ENCODE measurements at places on chromosomes 3 and 15.

- no peak for DNase-seq
Observed at GRCh38 chr3:21049334-21050062, 701.5 kb downstream of the ZNF385D start.

DNA sequence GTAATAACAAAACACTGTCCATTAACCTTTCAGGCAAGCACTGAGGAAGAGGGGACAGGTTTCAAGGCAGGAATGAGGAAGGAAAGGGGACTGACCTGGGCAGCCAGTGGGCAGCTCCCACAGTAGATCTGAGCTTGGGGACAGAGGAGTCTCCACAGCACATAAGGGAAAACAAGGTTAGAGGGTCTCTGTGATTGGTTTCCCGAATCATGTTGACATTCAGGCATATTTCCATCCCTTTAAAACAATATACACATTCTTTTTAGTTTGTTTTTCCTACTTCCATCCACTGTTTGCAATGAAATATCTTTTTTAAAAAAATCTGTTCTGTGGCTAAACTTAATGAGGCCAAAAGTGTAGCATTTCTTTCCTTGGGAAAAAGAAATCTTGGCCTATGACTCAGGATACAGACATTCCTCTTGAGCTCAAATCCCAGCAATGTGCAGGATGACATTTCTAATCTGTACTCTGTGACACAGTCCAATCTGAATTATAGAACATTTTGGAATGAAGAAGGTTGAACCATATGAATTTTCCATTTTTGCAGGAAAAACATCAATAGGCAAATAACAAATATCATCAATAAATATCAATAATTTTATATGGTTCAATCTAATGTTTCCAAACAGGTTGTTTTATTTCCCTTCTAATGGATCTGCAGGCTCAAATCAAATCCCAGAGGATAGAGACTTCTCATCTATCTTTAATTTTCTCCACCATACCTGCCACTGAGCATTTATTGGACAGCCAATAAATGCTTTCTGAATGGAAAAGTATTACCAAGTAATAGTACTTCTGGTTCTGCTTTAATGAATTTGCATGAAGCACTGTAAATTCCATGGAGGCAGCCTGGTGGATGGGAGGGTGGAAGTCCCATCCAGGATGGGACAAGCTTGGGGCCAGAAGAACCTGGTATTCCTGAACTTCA lies 54.1 kb downstream of the ITGB5 start:
- no peak for DNase-seq

DNA sequence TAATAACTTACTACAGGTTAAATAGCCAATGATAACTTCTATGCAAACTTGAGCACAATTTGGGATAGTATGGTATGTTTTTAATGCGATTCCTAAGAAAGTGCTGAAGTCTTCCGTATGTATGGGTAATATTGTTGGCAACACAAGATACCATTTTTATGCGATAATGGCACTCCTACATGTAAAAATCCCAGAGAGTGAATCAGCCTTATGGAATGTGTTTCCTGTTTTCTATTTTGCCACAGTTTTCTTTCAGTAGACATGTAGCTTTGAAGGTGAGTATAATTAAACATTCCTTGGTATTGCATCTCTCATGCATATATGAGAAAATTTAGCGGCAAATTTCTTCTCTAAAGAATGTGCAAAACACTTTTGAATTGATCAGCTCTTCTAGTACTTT lies 396.8 kb upstream of the AZI2 start:
- DNase-seq: no peak

DNA sequence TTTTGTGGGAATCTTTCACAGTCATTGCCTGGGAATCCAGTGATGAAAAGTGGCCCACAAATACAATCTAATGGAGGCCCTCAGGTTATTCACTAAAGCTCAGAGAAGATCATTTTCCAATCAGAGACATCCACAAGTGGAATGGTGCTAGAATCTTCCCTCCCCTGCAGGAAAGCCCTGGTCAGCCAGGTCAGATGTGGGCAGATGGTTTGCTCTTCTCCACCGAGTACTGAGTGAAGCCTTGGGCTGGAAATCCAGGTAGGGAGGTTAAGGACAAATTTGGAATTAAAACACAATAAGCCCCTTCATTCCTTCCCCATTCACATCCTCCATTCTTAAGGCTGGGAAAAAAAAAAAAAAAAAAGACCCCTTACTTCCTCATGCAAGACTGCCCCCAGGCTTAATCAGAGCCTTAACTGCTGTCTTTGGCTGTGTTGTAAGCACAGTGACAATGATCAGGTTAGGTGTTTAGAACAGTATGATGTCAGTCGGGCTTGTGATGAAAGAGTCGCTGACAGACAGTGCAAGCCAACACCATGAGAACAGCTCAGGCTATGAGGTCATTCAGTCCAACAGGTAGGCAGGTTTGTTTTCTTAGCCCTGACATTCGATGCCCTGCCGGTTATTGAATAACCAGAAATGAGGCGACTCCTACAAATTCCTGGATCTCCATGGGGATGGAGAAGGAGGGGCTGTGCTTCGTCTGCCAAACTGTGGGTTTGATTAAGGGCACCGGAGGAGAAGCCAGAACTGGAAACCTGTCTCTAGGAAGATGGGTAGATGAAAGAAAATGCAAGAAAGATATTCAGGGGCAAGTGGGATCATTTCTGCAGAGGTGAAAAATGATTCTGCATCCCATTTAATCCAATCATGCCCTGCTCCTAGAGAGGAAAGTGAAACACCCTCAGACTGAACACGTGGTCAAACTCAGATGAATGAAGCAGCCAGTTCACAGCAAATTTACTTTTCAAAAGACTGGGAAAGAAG lies 23.5 kb upstream of the HES1 start:
- DNase-seq: no peak

DNA sequence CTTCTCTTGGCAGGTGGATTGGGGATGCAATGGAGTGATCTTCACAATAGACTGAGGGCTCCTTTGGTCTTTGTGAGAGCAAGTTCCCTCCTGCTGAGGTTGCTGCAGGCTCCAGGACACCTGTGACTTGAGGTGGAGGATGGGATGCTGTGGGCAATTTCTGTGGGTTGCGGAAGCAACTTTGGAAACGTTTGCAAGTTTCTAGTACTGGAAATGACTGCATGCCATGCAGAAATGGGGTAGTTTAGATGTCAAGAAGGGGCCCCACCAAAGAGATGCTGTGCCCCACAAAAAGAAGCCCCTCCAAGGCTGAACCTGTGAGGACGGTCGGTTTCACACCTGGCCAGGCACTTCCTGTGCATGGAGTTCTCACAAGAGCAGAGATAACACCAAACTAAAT lies 80.4 kb upstream of the XCR1 start:
- no peak for DNase-seq

GRCh38 chr3:149542375-149543312 lies 68.1 kb downstream of the TM4SF4 start:
- no peak for DNase-seq

GRCh38 chr15:81302701-81303109 lies 21.2 kb downstream of the STARD5 start:
- DNase-seq: no peak

- no peak for DNase-seq
Observed at GRCh38 chr3:124558991-124559845, 171.0 kb upstream of the UMPS start.

DNA sequence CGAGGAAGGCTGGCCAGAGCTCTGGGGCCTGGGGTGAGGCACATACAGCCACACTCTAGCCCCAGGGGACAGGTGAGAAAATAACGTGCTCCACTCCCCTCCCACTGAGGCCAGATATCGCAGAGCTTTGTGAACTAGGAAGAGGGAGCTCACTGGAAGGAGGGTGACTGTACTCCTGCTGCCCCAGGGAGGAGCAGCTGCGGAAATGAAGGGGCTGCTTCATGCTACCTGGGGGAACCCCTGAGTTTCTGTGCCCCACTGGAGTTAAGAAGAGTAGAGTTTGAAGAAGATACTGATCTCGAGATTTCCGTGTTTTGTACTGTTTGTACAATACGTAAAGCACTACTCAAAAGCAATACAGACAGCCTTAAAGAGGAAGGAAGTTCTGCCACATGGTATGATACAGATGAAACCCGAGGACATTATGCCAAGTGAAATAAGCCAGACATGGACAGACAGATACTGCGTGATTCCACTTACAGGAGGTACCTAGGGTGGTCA lies 44.6 kb downstream of the CMTM6 start:
- DNase-seq: peak; percentile 54

GRCh38 chr3:186933816-186934215 lies 3.5 kb downstream of the ST6GAL1 start:
- no peak for DNase-seq

DNA sequence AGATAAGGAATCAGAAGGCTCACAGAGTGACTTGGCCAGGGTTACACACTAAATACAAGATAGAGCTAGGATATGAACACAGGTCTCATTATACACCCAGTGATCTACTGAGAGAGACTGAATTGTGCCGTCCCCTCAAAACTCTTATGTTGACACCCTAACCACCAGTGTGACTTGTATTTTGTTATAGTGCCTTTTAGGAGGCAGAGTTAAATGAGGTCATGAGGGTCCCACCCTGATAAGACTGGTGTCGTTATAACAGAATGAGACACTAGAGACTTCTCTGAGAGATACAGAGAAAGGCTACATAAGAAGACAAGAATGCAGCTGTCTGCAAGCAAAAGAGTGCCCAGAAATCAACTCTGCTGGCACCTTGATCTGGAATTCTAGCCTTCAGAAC lies 12.6 kb downstream of the KPNA1 start:
- no peak for DNase-seq

- DNase-seq: no peak
Observed at GRCh38 chr15:91784973-91785709, 68.4 kb upstream of the SLCO3A1 start.

GRCh38 chr3:150142936-150143335 lies 172.2 kb upstream of the PFN2 start:
- no peak for DNase-seq

DNA sequence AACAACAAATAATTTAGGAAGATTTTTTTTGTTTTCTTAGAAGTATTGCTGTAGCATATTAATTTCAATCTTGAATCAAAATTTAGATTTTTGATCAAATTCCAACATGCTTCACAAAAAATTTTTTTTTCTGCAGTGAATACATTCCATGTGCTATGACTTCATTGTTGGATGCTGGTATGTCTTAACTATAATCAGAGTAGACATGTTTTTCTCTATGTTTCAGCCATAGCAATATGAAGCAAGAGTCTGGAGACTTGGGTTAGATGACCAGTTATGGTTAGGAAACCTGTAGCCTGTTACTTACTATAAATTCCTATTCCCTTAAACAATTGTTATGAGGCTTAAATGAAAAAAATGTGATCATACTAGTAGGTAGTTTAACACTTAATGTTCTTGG lies 176.1 kb upstream of the CHL1 start:
- no peak for DNase-seq

DNA sequence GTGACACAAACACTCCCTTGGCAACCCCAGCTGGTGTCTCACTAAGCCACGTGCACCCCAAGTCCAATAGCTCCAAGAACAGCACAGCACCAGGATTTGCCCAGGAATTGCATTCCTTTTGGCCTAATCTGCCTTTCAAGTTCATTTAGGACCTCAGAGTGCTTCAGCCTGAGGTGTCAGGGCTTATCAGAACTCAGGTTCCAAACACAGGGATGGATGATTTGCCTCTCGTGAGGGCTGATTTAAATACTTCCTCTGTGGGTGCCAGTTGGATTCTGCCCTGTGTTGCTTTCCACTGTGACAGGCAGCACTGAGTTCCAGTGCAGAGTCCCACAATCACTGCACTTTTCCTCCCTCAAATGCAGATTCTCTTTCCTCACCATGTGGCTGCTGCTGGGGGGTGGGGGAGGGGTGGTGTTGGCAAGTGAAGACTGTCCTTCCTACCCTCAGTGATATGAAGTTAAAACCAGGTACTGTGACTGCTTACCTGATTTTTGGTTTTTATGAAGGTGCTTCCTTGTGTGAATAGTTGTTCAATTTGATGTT lies 204.3 kb upstream of the STAC start:
- no peak for DNase-seq

GRCh38 chr3:52253314-52254304 lies 8.1 kb downstream of the PPM1M start:
- DNase-seq: peak; percentile 88

DNA sequence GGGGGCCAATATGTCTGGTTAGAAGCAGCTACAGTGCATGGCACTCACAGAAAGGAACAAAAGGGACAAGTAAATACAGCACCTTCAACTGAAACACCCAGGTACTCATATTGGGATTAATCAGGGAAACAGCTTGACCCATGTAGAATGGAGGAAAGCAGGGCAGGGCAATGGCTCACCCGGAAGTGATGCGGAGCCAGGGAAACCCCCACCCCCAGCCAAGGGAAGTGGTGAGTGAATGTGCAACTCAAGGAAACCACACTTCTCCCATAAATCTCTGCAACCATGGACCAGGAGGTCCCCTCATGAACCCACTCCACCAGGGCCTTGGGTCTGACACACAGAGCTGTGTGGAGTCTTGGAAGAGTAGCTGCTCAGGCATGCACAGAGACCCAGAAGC lies 117.1 kb downstream of the MTHFS start:
- DNase-seq: peak; percentile 10

- DNase-seq: no peak
Observed at GRCh38 chr3:63067999-63068645, 192.9 kb upstream of the CADPS start.

DNA sequence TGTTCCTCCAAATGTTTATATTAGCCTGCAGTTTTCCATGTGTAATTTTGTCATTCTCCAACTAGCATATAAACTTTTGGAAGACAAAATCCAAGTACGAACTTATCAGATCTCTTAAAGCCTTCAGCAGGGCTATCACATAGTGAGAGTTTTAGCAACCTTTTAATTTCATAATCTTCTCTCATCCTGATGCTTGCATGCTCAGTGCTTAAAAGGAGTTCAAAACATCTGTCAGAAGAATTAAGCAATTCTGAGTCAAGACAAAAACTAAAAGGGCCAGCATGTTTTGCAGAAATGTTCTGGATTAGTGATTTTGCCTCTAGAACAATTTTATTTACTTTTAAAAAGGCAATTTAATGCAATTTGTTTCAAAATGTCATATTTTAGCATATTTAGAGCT lies 73.4 kb upstream of the SLC2A2 start:
- DNase-seq: no peak

- DNase-seq: no peak
Observed at GRCh38 chr15:67908756-67909155, 68.9 kb upstream of the RNU6-1 start.

- DNase-seq: no peak
Observed at GRCh38 chr3:41710646-41711388, 251.1 kb downstream of the ULK4 start.

GRCh38 chr3:72582963-72583362 lies 265.3 kb downstream of the SHQ1 start:
- no peak for DNase-seq

DNA sequence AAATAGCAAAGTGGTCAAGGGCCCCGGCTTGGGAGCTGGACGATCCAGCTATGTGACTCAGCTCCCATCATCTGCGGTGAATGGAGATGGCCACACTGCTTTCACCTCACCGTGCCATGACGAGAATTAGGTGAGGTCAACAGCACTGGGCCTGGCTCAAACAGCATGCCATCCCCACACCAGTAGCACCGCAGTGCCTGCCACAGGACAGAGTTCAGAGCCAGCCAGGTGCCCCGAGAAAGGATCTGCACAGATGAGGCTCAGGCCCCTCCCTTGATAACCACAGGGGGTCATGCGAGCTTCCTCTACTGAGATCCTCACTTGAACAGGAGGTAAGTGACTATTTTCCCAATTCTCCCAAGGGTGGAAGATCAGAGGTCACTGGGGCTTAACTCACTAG lies 29.4 kb downstream of the ZXDC start:
- no peak for DNase-seq

- DNase-seq: no peak
Observed at GRCh38 chr3:110946810-110947209, 124.8 kb upstream of the NECTIN3 start.

GRCh38 chr15:38671675-38672254 lies 107.2 kb upstream of the RASGRP1 start:
- peak; percentile 50 for DNase-seq

GRCh38 chr3:38743043-38743442 lies 73.0 kb downstream of the SCN10A start:
- DNase-seq: no peak
